ENCODE measurements at places on chromosomes 13 and 19. TPM values are rescaled to one million over a fixed set of nuclear protein-coding genes. Genes with fewer than 3 reads are reported as not detected.

GRCh38 chr19:46392837-46393236, 20.5 kb downstream of the CCDC8 start:
- no peak for DNase-seq

DNA sequence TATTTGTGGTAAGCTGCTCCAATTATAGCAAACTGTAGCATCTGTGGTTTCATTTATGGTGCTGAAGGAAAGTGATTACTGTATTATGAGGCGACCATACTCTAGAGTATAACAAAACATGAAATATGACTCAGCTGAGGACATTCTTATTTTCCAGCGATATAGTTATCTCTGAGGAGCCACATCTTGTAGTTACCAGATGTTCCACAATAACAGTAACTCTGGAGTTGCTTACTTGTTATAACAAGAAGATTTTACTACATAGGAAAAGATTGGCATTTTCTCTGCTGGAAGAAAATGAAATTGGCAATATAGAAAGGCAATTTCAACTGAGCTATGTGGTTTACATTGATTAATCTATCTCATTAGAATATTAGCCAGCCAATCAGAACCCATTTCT, 1634.2 kb downstream of the PCDH9 start:
- DNase-seq, result no peak

DNA sequence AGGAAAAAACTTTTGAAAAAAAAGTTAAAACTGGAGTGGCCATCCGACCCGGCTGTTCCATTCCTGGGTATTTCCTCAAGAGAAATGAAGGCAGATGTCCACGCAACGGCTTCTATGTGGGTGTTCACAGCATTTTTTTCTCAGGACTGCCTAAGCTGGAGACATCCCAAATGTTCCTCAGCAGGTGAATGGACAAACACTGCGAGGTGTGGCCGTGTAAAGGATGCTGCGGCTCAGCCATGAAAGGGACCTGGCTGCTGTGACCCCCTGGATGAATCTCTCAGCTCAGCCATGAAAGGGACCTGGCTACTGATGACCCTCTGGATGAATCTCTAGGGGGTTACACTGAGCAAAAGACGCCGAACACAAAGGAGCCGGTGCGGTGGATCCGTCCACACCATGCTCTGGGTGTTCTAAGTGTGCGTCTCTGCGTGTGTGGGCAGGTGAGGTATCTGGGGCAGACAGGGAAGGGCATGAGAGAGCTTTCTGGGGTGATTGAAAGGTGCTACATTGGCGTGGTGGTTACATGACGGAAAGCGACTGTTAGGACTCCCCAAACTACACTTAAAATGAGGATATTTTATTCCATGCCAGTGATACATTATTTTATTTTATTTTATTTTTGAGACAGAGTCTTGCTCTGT, 7.2 kb upstream of the ASPDH start:
- no peak for DNase-seq

Gene CEACAM16
- total RNA-seq, result not detected
